ENCODE measurements at places on chromosomes 2 and 18.

- DNase-seq, result no peak
Measured at GRCh38 chr18:79624356-79625170, 55.0 kb upstream of the CTDP1 start.

- DNase-seq, result no peak
Measured at GRCh38 chr2:105294844-105295481, 34.6 kb downstream of the TGFBRAP1 start.

GRCh38 chr2:1748741-1749488 lies 4.6 kb upstream of the PXDN start:
- no peak for DNase-seq

GRCh38 chr2:46831051-46831868 lies 84.3 kb downstream of the MCFD2 start:
- DNase-seq, result no peak

- no peak for DNase-seq
Measured at GRCh38 chr2:104447831-104448434, 406.0 kb upstream of the POU3F3 start.

GRCh38 chr18:59231114-59231513 lies 11.2 kb downstream of the GRP start:
- no peak for DNase-seq

GRCh38 chr2:155145758-155146229 lies 447.3 kb downstream of the KCNJ3 start:
- DNase-seq, result no peak

- DNase-seq, result no peak
Measured at GRCh38 chr2:7013471-7014160, 96.4 kb downstream of the RNF144A start.

DNA sequence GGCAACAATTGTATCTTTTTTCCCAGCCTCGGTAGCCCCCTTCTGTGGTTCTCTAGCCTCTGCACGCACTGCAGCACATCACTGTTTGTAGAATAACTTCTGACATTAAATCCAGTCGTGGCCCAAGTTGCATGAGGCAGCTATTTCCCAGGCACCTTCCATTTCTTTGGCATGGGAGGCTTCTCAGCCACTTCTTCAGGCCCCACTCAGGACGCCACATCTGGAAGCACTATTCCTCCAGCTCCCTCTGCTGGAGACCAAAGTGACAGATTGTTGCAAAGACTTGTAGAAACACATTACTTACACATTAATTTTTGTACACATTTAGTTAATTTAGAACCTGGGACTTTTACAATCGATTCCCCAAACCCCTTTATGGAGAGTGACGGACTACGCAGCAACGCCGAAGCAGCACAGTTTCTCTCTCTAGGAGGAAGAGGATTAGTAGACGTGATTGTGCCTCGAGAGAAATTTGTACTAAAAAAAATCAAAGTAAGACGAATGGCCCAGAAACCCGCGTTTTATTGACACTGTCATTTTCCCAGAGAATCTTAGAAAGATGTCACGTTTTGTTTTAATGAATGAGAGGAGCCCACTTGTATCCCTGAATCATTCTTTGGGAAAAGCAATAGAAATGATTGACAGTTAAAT lies 57.8 kb upstream of the RGPD5 start:
- peak; percentile 15 for DNase-seq

GRCh38 chr2:72273384-72273783 lies 125.7 kb upstream of the CYP26B1 start:
- DNase-seq, result no peak

DNA sequence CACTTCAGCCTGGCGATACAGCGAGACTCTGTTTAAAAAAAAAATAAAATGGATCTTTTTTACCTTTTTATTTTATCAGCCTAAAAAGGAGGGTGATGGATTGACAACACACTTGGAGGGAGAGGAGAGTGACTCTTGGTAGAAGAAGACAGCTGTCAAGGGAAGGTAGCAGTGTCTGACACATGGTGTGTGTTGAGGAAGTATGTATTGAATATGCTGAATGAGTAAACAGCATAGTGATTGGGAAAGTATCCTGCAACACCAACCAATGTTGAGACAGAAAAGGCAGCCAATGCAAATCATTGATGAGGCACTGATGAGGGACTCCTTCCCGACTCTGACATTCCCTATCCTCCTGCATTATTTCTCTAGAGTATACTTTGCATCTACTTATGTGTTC lies 306.4 kb downstream of the LPIN1 start:
- no peak for DNase-seq

DNA sequence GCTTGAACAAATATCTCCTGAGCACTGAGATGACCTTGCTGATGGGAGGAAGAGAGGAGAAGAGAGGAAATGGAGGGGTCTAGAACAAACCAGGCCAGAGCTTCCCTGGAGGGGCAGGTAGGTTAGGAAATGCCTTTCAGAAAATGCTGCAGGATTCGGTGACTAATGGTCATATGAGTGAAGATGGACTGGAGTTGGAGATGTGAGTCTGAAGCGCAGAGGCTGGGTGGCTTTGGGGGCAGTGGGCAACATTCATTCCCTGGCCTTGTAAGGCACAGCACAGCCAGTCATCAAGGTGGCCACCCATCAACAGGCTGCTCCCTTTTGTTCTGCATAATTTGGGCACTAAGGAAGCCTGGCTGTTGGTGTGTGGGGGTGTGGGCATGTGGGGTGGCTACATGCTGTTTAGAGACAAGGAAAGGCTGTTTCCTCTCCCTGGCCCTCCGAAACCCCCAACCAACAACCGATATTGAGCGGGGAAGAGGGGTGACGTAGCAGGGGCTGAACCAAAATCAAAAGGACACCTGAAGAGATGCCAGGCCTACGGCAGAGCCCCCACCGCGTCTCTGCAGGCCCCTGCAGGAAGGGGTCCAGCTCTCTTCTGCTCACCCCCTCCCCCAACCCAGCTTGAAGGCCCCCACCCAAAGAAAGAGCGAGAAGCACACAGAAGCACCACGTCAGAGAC lies 1.5 kb downstream of the SLC30A3 start:
- no peak for DNase-seq

- DNase-seq, result no peak
Measured at GRCh38 chr2:42906557-42907411, 114.4 kb upstream of the HAAO start.

- DNase-seq, result no peak
Measured at GRCh38 chr18:56470406-56471351, 167.7 kb downstream of the TXNL1 start.

DNA sequence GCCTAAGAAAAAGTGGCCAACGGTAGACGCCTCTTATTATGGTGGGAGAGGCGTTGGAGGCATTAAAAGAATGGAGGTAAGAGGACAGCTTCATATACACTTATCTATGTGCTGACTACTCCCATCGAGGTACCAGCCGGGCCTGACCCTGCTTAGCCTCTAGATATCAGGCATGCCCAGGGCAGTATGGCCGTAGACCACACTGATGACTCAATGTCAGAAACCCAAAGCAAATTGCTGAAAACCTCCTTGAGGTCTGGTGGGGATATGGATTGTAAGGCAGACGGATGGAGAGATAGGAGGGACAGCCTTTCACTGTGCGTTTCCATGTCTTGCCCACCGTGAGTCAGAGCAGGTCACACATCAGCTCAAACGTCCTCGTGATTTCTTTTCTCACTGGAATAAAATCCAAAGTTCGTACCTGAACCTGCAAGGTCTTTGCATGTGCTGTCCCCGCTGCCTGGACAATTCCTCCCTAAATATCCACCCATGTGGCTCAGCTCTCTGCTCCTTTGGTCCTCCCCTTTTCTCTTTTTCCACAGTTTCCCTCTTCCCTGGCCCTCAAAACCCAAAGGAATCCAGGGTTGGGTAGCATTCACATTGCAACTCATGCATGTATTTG lies 168.9 kb downstream of the ANTXR1 start:
- no peak for DNase-seq

- DNase-seq, result no peak
Measured at GRCh38 chr18:24923138-24923537, 428.8 kb downstream of the ZNF521 start.

GRCh38 chr18:49669403-49669802 lies 107.5 kb downstream of the LIPG start:
- DNase-seq, result no peak

DNA sequence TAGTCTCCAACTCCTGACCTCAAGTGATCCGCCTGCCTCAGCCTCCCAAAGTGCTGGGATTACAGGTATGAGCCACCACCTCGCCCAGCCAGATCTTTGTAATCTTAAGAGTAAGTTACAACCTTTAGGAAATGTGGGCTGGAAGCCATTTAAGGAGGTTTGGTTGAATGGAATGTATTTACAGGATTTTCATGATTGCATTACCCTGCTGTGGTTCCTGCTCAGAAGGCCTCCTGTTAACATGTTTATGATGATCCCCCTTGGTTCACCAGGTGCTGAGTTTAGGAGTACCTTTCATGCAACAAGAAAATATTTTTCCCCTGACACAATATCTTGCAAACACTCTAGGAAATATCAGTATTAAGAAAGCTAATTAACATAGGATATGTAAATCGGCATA lies 187.4 kb upstream of the SH3BP4 start:
- DNase-seq, result no peak

GRCh38 chr18:32730068-32730467 lies 42.8 kb downstream of the KLHL14 start:
- no peak for DNase-seq

- no peak for DNase-seq
Measured at GRCh38 chr2:207892716-207893402, 123.2 kb upstream of the FZD5 start.

DNA sequence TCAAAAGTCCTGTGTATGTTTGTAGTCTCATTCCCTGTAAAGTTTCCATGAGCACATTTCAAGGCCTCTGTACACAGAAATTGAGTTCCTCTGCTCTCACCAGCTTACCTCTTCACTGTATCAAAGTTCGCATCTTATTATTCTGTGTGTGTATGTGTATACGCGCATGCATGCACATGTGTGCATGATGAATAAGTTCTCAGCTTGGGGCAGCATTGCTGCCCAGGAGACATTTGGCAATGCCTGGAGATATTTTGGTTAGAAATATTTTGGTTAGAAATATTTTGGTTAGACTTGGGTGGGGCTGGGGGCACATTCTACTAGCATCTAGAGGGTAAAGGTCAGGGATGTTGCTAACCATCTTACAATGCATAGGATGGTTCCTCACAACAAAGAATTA lies 23.4 kb downstream of the TCF7L1 start:
- DNase-seq, result no peak

DNA sequence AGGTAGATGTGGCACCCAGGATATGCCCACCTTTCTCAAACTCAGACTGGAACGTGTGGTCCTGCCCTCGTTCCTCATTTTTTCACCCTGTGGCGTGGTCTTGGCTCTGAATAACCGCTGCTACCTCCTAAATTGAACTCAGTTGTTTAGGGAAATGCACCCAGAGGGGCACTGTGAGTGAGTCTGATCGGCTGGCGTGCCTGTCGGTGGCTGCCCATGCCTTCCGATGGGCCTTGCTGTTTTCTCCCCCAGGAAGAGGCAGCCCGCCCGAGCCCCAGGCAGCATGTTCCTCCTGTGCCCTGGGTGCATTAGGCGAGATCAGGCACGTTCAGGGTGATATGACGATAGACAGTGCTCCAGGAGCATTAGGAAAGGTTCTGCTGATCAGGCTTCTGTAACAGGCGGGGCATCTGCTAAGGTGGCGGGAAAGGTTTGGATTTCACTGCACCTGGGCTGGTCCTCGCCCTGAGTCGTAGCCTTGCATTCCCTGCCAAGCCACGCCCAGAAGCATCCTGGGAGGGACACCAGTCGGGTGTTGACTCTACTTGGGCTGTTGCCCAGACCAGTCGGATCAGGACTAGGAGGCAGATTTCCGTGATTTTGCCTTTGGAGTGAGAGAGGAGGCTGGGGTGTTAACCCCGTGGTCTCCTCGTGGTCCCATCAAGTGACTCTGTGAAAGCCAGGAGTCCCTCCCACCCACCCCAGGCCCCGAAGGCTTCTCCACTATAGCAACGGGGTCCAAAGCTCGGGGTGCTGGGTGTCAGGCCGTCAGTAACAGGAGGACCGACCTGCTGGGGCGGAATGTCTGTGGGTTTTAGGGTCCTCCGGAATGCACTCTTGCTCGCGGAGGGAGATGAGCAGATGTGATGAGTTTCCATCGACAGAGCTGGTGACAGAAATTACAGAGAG lies 75.1 kb downstream of the SH3BP4 start:
- DNase-seq, result no peak

- DNase-seq, result no peak
Measured at GRCh38 chr2:227141301-227141700, 22.7 kb downstream of the COL4A4 start.

DNA sequence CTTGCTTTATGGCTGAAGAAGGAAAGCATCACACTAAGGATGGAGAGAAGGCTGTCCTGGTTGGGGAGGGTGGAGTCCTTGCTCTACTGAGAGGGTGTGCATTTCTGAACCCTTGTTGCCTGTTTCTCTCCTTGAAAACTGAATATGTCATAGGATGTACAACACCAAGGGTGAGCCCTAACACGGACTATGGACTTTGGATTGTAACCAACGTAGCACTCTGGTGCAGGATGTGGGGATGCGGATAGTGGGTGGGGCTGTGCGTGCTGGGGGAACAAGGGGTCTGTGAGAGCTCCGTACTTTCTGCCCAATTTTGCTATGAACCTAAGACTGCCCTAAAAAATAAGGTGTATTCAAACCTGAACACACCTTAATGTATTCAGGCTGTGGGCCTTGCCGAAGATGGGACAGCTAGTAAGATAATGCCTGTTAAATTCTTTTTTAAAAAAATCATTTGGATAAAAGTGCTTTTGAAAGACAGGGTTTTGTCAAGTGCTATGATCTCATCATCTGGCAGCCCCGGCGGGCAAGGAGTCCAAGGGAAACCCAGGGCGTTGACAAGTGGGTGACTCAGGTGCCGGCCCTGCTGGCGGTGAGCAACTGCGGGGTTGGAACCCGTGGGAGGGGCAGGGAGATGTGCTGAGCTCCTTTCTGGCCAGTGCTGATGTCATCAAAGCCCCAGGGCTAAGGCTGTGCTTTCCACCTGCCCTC lies 54.0 kb downstream of the GATA6 start:
- no peak for DNase-seq

GRCh38 chr18:64713284-64713683 lies 564.4 kb upstream of the LINC00305 start:
- DNase-seq, result no peak

- DNase-seq, result no peak
Measured at GRCh38 chr2:42853549-42854206, 61.3 kb upstream of the HAAO start.

DNA sequence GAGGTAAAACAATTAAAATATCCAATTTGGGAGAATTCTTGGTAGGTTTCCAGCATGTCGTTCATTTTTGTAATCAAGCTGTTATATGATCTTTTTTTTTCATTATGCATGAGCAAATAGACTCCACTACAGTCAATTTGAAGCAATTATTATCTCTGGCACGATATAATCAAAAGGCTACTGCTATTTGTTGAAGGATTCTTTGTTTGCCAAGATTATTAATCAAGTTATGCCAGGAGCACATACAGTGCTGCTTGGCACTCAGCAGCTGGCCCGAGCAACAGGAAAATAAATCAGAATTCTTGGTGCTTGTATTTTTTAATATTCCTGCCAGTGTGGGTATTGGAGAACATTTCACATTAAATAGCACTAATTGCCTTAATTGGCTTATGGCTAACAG lies 279.5 kb downstream of the RND3 start:
- no peak for DNase-seq
